ENCODE measurements at places on chromosomes 2 and 18.

DNA sequence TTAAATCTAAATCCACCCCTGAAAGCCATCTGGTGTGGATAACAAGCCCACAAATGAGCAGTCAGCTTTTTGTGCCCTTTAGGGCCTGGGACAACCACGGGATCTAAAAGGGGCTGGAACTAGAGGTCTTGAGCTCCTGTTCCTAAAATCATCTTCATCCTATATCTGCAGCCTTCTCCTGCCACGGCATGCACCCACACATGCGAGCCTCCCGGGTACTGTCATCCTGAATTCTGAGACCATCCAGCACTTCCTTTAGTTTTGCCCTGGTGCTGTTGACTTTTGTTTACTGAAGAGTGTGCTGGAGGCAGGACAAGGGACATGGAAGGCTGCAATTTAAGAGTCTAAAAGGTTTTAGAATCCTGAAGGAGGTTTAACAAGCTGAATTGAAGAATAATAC is 183.2 kb downstream of the FAM210A start:
- no peak for DNase-seq

GRCh38 chr2:37318401-37318800 is 6.2 kb downstream of the PRKD3 start:
- DNase-seq, result no peak

GRCh38 chr2:1147873-1148612 is 197.4 kb downstream of the SNTG2 start:
- DNase-seq, result no peak

DNA sequence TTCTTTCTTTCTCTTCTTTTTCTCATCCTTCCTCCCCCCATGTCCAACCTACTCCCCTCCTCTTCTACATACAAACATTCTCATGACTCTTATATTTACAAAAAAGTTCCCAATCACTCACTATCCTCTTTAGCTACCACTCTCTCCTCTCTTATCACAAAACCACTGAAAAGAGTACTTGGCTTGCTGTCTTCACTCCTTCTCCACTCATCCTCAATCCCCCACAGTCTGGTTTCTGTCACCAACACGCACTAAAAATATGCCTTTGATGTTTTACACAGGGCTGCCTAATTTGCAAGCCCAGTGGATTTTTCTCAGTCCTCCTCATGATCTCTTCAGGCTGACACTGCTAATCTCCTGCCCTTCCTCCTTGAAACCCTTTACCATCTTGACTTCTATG is 159.5 kb downstream of the TNS1 start:
- DNase-seq, result no peak

DNA sequence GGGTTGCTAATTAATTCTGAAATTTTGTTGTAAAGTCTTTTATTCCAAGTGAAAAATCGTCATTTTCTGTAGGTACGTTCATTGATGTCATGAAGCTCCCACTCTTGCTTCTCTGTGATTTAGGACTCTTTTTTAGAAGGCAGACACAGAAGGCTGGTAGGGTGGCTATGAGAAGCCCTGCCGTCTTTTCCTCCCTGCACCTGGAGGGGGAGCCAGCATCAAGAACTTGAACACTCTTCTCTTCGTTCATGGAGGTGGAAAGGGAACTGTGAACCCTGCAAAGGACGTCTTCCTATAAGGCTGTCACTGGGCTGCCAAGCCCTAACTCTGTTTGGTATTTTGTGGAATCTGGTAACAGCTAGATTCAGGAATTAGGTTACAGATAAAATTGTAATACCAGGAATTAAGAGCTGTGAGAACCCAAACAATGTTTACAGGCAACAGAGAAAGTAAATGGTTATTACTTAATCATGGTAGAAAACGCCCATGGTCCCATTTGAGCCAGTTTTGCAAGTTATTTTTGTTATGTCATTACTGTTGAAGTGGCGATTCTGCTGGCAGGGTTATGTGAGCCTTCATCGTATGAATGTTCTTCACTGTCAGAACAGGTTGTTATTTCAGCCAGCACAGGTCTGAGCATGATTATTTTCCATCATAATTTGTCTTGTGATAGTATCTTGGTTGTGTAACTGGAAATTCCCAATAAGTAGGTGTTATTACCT is 112.2 kb downstream of the OSBPL6 start:
- no peak for DNase-seq

- no peak for DNase-seq
Measured at GRCh38 chr18:59909289-59910036, 9.7 kb downstream of the PMAIP1 start.

- DNase-seq, result no peak
Measured at GRCh38 chr2:76075126-76075525, 364.4 kb upstream of the GCFC2 start.

- no peak for DNase-seq
Measured at GRCh38 chr2:219056176-219056895, 4.4 kb downstream of the IHH start.

GRCh38 chr2:205657579-205657978 is 24.7 kb upstream of the NRP2 start:
- no peak for DNase-seq

DNA sequence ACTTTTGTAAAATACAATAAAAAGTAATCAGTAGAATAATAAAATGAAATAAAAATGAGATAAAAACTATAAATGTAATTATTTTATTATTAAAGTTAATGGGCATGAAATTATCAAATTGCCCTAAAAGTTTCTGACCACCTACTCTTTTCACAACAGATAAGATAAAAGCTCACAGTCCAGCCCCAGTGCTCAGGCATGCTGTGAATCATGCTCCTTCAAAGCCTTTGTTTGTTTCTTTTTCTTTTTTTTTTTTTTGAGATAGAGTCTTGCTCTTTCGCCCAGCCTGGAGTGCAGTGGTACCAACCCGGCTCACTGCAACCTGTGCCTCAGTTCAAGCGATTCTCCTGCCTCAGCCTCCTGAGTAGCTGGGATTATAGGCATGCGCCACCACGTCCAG is 181.7 kb downstream of the ANKRD44 start:
- DNase-seq, result no peak

GRCh38 chr18:70417847-70418246 is 129.0 kb downstream of the SOCS6 start:
- DNase-seq, result no peak

DNA sequence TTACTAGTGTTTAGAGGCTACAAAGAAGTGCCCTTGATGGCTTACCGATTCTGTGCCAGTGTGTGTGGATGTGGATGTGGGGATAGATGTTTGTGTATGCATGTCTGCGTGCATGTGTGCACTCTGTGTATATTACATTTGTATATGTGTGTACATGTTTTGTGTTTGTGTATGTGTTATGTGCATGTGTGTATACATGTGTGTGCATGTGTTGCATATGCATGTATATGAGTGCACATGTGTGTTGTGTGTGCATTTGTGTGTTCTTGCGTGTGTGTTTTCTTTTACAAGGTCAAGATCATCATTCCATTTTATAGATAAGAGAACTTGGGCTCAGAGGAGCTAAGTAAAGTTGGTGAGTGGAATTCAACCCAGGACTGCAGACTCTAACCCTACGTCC is 217.1 kb upstream of the PID1 start:
- no peak for DNase-seq

- DNase-seq, result no peak
Measured at GRCh38 chr2:111898703-111899514, 502 bp downstream of the MERTK start.

- no peak for DNase-seq
Measured at GRCh38 chr18:12336887-12337286, 28.8 kb downstream of the TUBB6 start.

DNA sequence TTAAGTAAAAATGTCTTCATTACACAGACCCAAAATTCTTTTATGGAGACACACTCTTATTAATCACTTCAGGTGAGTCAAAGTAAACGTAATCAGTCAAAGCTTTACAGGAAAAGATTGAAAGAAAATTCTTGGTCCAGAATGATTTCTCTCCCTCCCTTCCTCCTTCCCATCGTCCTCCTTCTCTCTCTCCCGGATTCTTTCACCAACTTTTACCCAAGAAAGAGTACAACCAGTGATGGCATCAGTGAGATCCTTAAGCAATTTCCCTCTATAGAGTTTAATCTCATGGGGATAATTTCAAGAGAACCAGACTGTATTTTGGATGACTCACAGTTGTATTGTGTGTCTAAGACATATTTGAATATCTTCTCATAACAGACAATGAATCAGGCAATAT is 258.1 kb downstream of the ALK start:
- no peak for DNase-seq

GRCh38 chr2:98091738-98092137 is 4.8 kb downstream of the VWA3B start:
- DNase-seq, result no peak

DNA sequence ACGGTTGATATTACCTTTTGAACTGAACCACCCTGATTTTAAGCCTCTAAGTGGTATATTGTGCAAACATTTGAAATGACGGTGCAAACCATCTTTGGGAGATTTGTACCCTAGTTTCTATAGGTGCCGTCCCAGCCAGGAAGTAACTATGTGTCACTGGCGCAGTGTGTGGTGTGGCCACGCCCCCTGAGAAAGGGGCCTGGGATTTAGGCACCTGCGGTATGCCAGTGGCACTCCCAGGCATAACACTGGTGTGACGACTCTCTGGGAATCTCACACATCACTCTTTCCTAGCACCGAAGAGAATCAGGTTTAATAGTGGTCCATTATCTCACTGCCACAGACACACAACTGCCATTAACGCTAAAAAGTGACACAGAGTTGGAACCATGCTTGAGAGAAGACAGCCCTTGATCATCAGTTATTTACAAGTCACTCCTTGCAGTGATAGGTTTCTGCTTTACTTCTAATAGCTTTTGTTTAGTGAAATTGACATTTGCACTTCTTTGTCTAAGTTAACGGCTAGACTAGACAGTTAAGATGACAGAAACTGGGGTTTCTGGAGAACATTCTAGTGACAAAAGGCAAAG is 11.1 kb downstream of the AQP4 start:
- no peak for DNase-seq

DNA sequence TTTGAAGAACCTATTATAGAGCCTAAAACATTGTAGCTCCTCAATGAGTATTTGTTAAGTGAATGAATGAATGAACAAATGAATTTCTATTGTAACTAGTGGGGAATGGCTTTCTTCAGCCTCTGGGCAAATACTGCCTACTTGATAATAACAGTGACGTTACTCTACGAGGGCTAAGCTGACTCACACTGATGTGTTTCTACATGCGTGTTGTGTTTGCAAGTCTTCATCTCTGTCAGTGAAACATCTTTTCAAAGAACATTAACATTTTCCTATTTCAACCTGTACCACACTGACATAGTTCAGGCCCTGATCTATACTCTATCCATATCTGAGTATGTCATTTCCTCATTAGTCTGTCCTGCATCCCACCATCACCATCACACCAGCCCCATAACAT is 319.9 kb upstream of the ACVR2A start:
- DNase-seq, result no peak

- no peak for DNase-seq
Measured at GRCh38 chr2:127577208-127577475, 41.7 kb downstream of the MYO7B start.

GRCh38 chr2:19833978-19834377 is 67.8 kb downstream of the TTC32 start:
- no peak for DNase-seq

- no peak for DNase-seq
Measured at GRCh38 chr2:174688079-174688478, 76.2 kb downstream of the CHRNA1 start.

DNA sequence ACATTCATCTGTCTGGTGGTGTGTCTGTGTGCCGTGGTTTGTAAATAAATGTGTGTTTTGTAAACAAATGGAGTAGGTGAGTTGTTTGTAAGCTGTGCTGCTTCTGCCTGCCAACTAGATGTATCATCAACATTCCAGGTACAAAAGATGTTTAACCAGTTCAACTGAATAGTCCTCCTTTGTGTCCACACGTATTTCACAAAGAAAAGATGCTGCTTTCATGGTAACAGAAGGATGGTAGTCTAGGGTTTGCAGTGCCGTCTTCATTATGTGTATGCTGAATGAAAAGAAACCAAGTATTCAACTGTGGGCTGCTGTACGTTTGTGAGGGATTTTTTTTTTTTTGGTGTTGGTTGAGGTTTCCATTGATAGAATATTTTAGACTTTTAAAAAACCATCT is 72.1 kb downstream of the CAMKMT start:
- no peak for DNase-seq

GRCh38 chr2:239767021-239767905 is 257.9 kb downstream of the NDUFA10 start:
- DNase-seq, result no peak

GRCh38 chr18:34828093-34828492 is 118.0 kb downstream of the DTNA start:
- DNase-seq, result no peak

DNA sequence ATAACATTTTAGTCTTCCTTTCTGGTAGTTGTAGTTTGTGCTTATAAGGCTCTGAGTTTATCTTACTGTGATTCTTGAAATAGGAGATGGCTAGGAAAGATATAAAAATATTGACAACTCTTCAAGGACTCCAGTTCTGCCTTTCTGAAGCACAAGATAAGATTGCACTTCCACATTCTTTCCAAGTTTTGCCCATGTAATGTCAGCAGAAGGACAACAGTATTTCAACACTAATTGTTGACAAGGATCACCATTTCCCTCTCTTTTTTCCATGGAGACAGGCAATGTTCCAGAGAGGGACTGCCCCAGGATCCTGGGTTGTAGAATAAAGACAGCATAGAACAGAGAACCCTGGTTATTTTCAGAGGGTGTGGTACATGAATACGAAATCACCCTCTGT is 279.1 kb upstream of the CNTNAP5 start:
- DNase-seq, result no peak

DNA sequence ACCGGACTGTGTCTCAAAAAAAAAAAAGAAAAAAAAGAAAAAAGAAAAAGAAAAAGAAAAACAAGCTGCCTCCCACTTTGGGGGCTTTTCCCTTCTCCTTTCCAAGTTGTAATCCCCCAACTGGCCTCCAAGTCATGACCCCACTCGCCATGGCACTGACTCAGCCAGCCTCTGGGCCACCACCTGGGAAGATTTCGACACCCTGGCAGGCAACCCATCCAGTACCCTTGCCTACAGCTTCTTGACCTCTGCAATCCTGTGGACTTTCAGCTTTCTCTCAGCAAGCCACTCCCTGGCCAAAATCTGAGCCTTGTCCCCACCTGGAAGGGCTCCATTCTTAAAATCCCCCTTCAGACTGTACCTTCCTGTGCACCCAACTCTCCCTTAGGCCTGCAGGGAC is 22.3 kb upstream of the FOSL2 start:
- DNase-seq, result no peak

DNA sequence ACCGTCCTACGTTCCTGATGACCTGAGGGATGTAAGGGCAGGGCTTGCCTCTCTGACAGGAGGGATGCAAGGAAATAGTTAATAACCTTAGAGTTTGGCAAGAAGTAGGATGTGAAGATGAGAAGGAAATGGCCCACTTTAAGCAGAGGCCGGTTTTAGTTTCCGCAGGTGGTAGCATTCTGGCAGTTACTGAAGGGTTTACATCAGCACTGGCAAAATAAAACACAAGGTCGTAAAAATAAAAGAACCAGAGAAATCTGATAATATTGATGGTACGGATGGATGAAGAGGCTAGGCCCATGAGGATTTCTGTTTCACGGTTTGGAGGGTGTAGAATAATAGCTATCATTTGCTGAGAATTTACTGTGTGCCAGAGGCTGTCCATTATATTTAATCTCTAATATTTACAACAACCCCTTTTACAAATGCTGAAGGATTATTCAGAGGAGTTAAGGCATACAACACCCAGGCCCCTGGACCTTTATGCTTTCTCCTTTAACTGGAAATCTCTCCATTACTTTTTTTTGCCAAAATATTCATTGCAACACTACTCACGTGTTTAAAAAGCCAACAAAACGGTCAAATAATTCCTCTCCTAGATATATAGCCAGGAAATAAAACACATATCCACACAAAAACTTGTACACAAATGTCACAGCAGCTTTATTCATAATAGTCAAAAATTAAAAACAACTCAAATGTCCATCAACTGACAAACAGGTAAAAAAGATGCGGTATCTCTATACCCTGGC is 28.5 kb downstream of the DAPL1 start:
- no peak for DNase-seq
